Non-pigmented ciliary epithelial cell (primary cell): ENCODE measurements at places on chromosomes 12 and 14.

- DNase-seq = no peak
Observed at GRCh38 chr12:51071663-51072062, 11.7 kb downstream of the CSRNP2 start.

DNA sequence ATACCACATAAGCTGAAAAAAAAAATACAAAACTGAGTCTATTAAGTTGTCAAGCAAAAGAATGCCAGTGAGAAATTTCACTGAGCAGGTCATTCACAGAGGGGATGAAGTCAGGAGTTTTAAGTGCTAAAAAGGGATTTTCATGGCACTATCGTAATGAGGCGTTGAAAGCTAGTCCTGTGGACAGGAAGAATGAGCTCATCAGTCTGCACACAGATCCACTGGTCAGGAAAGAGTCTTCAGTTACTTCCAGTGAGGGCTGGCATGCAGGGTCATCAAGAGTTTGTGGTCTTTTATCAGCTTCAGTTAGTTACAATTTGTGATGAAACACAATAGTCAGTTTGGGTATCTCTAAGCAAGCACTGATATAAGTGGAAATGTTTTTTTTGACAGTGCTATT is 88.1 kb upstream of the WSCD2 start:
- no peak for DNase-seq

GRCh38 chr14:59013672-59014298 is 174.7 kb upstream of the DAAM1 start:
- DNase-seq = peak; percentile 20

DNA sequence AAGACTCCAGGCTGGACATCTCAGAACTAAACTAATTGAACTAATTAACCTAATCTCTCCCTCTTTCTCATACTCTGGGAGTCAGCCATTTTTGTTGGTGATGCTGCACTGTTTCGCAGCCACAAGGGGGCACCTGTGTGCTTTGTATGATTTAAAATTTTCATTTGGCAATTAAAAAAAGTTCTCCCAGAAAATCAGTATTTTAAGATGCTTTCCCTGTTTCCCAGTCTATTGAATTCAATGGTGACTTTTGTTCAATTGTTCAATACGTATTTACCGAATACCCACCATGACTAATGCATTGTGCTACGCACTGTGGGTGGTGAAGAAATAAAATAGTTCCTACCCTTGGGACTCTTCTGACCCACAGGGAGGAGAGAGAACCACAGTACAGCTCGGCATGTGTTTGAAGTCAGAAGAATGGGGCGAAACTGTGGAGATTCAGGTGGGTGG is 63.7 kb downstream of the ZNF664 start:
- no peak for DNase-seq

GRCh38 chr12:116996621-116997020 is 85.9 kb downstream of the FBXW8 start:
- no peak for DNase-seq

DNA sequence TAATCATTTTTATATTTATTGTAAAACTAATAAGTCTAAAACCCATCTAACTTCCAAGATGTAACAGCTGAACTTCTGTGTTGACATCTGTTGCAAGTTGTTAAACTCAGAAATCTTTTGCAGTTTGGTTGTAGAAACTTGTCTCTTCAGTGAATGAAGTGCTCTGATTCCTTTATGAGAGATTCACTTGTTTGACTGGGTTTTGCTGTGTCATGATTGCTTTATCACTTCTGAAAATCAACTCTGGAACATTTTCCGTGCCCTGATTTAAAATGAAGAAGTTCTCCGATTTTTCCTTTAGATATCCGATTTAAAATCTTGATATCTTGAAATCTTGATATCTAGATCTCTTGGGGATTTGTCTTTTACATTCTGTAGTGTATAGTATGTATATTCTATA is 65.1 kb downstream of the DIP2B start:
- DNase-seq = no peak
